ENCODE measurements at places on chromosomes 1 and 21.

DNA sequence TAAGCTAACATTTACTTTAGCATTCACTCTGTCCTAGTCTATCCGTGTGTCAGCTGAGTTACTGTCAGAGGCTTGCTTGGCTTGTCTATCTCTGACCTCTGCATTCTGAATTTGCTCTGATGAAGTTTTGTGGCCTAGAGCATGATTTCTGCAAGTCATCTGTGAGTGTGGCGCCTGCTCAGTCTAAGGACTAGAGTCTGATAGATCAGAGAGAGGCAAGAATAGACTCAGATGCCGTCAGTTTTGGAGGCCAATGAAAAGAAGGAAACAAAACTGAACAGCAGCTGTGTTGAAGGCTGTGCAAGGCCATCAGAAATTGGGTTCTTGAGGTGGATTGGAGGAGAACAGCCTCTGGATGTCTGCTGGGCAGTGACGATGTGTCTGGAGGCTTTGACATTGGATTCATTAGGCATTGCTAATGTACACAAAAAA is 573.1 kb downstream of the USP25 start:
- no peak for DNase-seq

DNA sequence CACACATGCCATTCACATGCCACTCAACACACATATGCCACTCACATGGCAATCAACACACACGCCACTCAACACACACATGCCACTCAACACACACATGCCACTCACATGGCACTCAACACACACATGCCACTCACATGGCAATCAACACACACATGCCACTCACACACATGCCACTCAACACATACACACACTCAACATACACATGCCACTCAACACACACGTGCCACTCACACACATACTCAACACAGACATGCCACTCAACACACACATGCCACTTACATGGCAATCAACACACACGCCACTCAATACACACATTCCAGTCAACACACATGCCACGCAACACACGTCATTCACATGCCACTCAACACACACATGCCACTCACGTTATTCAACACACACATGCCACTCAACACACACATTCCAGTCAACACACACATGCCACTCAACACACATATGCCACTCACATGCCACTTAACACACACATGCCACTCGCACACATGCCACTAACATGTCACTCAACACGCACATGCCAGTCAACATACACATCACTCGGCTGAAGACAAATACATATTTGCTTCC is 182.9 kb downstream of the NPHP4 start:
- DNase-seq = no peak

GRCh38 chr21:44415073-44416025 is 40.0 kb upstream of the LRRC3 start:
- no peak for DNase-seq

DNA sequence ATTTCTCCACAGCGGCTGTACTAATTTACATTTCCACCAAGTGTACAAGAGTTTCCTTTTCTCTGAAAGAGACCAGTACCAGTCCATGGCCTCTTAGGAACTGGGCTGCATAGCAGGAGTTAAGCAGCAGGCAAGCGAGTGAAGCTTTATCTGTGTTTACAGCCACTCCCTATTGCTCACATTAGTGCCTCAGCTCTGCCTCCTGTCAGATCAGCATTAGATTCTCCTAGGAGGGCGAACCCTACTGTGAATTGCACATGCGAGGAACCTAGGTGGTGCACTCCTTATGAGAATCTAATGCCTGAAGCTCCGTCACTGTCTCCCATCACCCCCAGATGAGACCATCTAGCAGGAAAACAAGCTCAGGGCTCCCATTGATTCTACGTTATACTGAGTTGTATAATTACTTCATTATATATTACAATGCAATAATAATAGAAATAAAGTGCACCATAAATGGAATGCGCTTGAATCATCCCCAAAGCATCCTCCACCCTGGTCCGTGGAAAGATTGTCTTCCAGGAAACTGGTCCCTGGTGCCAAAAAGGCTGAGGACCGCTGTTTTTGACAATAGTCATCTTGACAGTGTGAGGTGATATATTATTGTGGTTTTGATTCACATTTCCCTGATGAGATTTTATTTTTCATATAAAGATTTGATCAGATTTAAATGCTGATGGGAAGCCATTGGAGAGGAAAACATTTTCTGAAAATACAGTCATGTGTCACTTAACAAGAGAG is 45.5 kb upstream of the MRPS6 start:
- DNase-seq = no peak

DNA sequence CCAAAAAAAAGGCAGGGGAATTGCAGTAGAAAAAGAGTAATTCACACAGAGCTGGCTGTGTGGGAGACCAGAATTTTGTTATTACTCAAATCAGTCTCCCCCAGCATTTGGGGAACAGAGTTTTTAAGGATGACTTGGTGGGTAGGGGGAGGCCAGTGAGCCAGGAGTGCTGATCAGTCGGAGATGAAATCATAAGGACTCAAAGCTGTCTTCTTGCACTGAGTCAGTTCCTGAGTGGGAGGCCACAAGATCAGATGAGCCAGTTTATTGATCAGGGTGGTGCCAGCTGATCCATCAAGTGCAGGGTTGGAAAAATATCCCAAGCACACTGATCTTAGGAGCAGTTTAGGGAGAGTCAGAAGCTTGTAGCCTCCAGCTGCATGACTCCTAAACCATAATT is 23.7 kb upstream of the EDARADD start:
- DNase-seq = no peak

GRCh38 chr1:87928623-87929022 is 599.9 kb downstream of the LMO4 start:
- no peak for DNase-seq

DNA sequence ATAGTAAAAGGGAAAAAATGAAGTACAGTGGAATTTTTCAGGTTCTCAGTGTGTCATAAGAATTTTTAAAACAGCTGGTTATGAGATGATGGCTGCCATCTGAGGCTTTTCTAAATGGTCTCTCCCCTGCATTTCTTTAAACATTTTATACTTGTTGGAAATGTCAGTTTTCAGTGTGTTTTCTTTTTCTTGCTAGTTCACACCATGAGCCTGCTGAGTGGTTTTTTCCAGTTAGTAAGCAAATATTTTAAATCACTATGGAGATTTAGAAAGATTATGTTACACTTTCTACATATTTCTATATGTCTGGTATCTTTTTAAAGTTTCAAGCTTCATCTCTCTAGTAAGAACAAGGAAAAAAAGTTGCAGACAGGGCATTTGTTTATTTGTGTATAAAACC is 9.6 kb downstream of the RBM15 start:
- DNase-seq = no peak

- DNase-seq = no peak
These were observed 3.9 kb downstream of the ACOT11 start for GRCh38 chr1:54551891-54552290.

DNA sequence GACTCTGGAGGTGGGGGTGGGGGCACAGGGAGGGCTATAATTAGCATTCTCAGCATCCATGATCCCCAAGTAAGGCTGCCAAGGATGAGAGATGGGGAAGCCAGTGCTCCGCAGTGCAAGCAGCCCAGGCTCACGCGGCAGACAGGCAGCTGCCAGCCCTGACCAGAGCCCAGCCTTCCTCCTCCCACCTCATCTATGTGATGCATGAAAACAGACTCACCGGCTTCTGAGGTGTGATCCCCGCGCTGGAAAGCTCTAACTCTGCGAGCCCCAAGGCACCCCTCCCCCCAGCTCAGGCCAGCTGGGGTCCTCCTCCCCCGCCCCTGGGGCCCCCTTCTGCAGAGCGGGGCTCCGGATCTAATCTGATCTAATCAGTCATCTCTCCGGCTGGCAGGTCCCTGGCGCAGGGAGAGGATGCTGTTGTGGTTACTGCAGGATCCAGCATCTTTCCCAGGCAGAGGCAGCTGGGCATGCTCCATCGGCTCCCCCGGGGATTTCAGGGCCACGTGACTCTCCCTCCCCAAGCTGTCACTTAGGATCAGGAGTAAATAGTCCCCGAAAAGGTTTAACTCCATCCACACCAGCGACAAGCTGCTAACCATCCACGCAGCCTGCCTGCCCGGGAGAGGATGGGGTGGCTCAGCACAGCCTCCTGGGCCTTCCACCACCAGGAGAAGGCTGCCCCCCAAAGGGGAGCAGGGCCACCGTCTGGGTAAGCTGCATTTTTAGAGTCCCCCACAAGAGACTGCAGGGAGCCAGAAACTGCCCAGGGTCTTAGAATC is at the start of gene PLEKHA6:
PLEKHA6 (minus strand) TSS at position 456 of the 782 bp plus-strand sequence. CDS start 86,202 bp downstream, outside the sequence.
- peak; percentile 72 for DNase-seq

- no peak for DNase-seq
These were observed 86.5 kb downstream of the C1orf21 start for GRCh38 chr1:184473176-184473966.

GRCh38 chr1:94678202-94678848 is 136.8 kb upstream of the F3 start:
- no peak for DNase-seq

GRCh38 chr1:67608661-67609576 is 76.1 kb upstream of the GADD45A start:
- DNase-seq = no peak

GRCh38 chr1:984476-984814 is 2.6 kb upstream of the PERM1 start:
- DNase-seq = no peak

DNA sequence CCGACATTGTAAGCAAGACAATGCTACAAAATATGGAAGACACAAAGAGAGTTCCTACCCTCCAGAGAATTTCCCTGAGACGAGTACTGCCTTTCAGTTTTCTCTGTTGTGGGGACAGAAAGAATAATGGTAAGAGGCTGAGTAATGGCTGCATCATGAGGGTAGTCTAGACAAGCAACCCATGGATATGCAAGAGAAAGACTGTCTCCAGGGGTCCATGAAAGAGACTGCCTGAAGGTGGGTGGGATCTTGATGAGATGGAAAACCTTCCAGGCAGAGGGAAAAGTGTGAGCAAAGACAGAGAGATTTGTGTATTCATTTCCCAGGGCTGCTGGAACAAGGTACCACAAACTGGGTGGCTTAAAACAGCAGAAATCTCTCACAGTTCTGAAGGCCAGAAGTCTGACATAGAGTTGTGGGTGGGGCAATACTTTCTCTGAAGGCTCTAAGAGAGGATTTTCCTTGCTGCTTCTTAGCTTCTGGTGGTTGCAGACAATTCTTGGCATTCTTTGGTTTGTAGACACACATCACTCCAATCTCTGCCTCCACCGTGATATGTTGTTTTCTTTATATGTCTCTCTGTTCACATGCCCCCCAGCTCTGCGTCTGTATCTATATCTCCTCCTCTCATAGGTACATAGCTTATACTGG is 41.4 kb downstream of the ANP32E start:
- no peak for DNase-seq

DNA sequence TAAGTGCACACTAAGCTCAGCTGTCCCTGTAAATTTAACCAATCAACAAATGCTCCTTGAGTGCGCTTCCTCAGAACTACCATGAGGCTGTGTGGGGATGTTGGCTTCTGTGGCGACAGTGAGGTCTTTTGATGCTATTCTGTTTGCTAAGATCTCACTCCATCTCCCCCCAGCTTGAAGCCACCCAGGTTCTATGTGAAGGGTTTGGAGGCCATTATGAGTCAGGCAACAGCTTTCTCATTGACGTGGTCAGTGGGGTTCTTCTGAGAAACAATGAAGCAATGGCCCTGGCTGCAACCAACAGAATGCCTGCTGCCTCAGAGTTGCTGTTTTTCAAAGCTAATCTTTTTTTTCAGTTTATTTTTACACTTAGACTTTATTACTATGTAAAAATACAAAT is 205.5 kb downstream of the PTBP2 start:
- DNase-seq = no peak

DNA sequence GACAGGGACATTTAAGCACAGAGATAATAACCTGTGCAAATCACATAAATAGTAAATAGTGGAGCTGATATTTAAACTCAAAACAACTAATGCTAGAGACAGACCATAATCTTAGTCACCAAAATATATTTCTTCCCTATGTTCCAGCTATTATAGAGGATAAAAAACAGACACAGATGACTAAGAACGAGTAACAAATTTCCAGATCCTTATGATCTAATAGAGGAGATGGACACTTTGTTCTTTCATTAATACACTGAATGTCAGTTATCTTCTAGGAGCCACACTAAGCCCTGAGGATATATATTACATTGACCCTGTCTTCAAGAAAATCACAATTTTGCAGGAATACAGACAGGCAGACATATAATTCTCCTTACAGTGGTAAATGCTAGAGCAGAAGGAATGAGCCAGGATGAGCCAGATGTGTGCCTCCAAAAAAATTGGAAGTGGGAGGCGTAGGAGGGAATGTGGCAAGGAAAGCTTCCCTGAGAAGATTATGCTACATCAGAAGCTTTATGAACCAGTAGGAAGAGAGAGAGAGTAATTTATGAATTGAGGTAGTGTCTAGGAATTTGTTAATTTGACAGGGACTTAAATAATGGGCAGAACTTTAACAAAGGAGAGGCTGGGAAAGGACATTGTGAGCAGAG is 395.4 kb upstream of the BEND5 start:
- no peak for DNase-seq

DNA sequence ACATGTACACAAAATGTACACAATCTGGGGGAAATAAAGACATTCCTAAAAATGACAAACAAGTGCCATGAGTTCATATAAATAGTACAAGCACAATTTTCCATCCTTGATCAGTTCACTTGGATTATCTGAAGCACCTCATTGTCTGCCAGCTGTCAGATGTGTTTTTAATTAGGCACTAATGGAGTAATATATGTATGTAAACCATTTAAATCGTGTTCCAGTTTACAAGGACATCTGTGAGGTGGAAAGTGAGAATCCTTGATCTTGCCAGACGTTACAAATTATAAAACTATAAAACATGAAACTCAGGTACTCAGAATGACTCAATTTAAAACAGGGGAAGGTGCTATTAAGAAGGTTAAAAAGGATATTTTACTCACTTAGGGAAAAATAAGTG is 1312.2 kb downstream of the PLA2G4A start:
- DNase-seq = no peak

DNA sequence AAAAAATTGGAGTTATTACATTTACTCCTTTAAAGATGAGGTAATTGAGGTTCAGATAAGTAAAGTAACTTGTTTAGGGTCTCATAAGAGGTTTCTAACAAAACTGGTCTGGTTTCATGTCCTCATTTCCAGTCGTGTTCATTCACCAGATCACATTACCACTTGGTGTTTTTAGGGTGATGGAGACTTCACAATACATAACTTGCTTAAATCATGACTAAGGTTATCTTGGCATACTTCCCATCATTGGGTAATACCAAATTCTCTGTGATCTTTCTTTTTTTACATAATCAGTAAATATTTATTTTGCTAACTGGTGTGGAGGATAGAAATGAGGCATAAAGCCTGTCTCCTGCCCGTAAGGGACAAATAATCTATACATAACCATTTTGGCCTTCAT is 31.6 kb upstream of the RPTN start:
- DNase-seq = no peak

DNA sequence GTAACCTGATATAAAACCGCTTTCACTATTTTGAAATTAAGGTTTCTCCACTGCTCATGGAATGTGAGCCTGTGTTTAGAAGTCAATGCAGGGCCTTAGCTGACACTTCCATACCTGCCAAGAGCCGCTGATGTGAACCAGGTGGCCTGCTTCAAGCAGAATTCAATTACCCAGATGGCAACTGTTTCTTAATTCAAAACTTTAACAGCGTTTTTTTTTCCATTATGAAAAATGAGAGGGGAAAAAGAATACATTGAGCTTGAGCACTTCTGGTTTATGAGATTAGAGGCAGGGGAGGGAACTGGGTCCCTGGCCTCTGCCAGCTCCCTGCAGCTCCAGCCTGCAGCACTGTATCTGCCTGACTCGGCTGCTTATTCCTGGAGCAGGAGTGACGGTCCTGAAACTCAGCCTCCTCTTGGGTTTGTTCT is 7.7 kb upstream of the ATP1A1 start:
- no peak for DNase-seq

- DNase-seq = no peak
These were observed 44.8 kb downstream of the TMCC2 start for GRCh38 chr1:205272536-205272935.
